COLO829 (cell line): ENCODE measurements at places on chromosomes 1 and 21.
A peak's percentile ranks its signal among the peaks of the same experiment; 100 is the strongest.

GRCh38 chr1:178161516-178161915 is 67.6 kb downstream of the RASAL2 start:
- DNase-seq = no peak

- DNase-seq = no peak
These were observed 954.5 kb downstream of the ADGRL2 start for GRCh38 chr1:82755191-82755590.

DNA sequence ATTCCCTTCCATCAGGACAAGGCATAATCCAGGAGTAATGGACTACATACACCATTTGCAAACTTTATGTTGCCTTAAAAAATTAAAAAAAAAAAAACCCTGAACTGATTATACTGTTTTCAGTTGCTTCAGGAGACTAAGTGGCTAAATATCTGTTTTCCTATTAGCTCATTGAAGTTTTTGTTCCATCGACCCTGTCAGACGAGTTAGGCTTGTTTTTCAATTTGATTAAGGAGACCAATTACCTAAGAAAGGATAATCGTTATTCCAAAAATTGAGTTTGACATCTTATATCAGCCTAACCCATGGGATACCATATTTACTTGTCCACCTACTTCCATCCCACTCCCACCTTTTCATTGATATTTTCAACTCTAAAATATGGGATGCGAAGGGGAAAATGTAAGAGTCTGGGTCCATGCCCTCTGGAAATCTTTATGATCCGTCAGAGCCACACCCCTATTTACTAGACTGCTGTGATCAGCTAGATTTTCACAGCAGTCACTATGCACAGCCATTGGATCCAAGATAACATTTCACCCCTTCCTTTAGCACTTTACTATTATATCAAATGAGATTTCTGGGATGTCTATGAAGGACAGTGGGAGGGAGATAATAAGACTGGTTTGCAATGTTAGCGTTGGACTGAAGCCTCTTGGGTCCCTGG is 41.0 kb downstream of the IL12RB2 start:
- no peak for DNase-seq

- DNase-seq = peak; percentile 51
These were observed 68.8 kb upstream of the RGS1 start for GRCh38 chr1:192506741-192507155.

- DNase-seq = no peak
These were observed 31.8 kb downstream of the GNG4 start for GRCh38 chr1:235617808-235618207.

DNA sequence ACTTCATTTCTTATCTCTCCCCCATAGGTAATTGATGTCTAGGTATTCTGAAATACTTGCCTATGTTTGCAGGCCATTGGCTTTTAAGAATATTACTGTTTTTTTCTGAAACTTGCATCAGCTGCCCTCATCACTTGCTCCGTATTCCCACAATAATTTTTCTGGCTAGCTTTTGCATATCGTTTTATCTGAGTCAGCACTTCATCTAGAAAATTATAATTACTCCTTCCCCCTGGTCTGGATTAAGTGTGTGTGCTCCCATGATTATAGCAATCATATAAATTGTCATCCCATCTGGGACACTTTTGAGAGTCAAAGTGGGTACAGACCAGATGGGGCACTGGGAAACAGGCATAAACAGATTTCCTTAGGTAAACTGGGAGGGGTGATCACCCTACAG is 583.2 kb upstream of the B3GALT2 start:
- DNase-seq = no peak

- DNase-seq = no peak
These were observed 32.4 kb upstream of the SERTAD4 start for GRCh38 chr1:210200124-210200736.

DNA sequence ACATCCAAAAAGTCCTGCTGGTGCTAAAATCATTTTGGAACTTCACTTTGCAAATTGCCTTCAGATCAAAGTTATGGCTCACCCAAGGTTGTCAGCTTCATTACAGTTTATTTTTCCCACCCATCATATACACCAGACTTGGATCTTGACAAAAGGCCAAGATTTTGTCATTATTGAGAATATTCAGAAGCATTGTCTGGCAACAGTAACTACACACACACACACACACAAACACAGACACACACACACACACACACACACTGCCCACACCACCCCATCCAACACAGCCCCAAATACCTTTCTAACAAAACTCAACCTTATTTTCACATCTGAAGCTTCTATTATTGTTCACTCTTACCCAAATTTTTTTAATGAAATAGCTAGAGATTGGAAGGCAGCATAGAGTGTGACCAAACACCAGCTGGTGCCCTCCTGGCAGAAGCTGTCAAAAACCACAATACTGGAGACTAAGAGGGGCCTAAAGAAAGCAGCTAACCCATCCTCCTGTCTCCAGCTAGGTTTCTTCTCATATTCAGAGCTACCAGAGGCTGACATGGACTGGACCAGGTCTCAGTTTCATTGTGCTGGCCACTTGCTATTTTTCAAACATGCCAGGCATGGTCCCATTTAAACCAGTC is 139.1 kb upstream of the ZC3H11B start:
- no peak for DNase-seq

GRCh38 chr1:233714631-233715217 is 100.8 kb downstream of the KCNK1 start:
- DNase-seq = no peak

- DNase-seq = no peak
These were observed 430.4 kb upstream of the CHRM3 start for GRCh38 chr1:238955934-238956333.

DNA sequence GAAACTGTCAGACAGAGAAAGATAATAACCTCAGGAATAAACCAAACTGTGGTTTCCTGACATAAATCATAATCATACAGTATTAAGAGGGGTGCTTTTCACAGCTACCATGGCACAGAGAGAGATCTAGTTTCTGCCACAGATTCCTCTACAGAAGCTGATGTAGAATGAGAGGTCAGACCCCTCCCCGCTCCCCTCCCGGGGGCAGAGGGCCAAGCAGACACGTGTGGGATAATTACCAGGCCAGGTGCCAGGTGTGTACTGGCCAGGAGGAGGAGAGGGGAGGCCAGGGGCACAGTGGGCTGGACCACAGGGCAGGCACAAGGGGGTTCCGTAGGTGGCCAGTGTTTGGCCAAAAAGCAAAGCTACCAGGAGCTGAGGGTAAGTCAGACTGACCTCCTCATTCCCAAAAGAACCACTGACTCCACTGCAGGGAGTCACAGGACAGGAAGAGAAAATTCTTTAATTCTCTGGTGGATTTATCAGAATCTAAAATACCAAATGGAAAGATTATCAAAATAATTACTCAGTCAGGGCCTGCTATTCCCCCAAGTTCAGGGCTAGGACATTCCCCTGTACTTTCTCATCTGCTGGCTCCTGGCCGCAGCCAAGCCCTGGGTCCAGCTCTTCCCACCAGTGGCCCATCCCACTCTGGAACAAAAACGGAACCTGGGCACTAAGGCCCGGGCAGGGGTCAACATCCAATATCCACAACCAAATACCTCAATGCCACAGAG is 30.0 kb downstream of the C2CD2 start:
- no peak for DNase-seq

DNA sequence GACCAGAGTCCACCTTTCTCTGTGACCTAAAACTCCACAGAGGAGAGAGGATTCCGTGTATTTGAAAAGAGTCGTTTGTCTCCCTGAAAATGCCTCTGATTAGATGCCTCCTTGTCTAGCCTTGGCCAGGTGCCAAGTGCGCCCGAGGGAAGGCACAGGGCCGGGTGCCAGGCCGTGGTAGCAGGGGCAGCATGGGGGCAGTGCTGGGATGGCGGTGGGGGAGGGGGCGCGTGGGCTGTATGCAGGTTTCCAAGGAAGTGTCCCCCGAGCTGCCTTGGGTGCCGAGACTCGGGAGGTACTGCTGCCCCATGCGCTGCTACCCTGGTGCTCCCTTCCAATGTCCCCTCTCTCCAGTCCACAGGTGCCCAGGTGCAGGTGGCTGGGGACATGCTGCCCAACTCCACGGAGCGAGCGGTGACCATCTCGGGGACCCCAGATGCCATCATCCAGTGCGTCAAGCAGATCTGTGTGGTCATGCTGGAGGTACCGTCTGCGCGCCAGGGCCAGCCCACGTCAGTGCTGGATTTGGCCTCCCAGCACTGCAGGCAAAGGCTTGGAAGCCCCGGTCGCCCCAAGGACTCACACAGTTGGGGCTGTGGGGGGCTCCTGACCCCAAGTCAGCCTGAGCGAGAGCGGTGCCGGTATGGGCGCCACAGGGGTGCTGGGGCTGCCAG is 70.9 kb upstream of the COL6A1 start:
- DNase-seq = peak; percentile 86

DNA sequence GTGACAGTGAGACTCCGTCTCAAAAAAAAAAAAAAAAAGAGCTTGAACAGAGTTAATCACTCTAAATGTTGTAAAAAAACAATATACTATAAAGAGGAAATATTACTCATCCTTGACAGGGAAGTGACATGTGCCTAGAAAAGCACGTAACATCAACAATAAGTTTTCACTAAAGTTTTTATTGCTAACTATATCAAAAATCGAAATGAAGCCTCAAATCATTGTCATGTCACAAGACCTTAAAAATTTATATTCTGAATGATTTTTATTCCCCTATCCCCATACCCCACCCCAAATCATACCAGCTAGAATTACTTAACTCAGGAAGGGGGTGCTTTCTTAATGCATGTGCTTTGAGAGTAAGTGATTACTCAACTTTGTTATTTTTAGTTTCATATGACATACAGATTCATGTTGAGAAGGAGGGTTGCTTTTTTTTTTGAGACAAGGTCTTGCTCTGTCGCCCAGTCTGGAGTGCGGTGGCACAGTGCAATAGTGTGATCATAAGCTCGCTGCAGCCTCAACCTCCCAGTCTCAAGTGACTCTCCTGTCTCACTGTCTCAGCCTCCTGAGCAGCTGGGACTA is 53.6 kb upstream of the MUTYH start:
- no peak for DNase-seq

GRCh38 chr1:3033790-3034090 is 12.5 kb downstream of the ACTRT2 start:
- no peak for DNase-seq

- DNase-seq = no peak
These were observed 470.1 kb upstream of the PLXNA2 start for GRCh38 chr1:208714323-208714722.
